Activated T-cell treated with anti-CD3 and anti-CD28 coated beads for 48 hours (primary cell): ENCODE measurements at places on chromosomes 1 and 21.

DNA sequence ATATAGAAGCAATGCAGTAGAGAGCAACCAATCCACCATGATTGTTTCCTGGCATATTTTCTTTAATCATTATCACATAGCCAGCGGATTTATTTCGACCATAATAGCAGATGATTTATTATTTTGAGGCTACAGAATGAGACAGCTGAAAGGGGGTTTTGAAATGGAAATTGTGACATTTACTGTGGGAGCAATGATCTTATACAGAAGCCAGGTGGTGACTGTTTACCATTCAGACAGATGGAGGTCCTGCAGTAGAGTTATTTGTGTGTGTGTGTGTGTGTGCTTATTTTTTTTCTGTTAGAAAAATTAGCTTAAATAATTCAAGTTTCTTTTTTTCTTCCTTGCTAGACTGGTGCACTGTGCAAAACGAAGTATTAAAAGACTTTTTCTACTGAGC, 1784.5 kb downstream of the MRPL39 start:
- no peak for DNase-seq

DNA sequence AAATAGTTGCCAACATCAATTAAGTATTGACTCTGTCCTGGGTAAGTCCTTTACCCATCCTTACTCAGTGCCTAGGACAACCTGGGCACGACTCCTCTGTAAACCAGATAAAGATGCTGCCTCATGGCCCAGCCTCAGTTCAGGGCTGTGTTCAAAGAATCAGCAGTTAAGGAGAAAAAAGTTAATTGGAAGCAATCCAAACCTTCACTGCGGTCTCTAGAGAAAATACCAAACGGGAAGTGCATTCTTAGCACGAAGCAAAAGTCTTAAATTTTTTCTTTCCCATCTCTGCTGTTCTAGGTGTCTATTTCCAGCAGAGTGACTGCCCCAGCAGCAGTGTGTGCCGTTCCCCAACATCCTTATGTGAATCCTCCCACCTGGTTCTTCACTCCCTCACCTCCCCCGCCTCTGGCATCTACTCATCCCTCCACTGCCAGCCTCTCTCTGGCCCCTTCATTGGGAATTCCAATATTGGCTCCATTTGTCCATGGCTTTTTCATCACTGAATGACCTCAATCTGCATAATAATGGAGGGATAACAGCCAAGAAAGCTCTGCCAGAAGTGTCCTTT, 23.2 kb downstream of the KANK4 start:
- no peak for DNase-seq

- no peak for DNase-seq
Observed at GRCh38 chr1:184020855-184021254, 16.7 kb downstream of the COLGALT2 start.

- DNase-seq = no peak
Observed at GRCh38 chr1:204831186-204831585, 39.5 kb upstream of the NFASC start.

GRCh38 chr1:205298191-205298994, 23.2 kb downstream of the NUAK2 start:
- no peak for DNase-seq

DNA sequence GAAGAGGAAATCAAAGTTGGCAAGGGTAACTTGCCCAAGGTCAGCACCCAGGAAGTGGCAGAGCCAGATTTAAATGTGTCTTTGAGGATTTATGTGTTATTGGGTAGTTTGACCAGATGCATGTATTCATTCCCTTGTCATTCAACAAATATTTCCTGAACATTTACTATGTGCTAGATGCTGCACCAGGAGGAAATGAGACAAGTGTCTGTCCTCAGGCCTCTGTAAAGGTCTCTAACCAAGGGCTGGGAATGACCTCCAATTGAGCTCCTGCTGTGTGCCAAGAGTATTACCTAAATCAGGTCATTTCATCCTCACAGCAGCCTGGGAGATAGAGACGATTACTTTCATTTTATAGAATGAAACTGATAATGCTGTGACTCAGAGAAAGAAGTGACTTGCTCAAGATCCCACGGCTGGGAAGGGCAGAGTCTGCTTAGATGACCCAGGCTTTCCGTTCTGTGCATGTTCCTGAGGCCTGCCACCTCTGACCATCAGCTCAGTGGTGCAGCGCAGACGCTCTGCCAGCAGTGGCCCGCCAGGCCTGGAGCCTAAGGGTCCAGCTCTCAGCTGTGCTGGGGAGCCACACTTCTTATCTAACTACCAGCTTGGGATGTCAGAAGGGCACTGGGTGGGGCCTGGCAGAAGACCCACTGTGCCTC, 3.5 kb upstream of the TTC22 start:
- peak; percentile 21 for DNase-seq

DNA sequence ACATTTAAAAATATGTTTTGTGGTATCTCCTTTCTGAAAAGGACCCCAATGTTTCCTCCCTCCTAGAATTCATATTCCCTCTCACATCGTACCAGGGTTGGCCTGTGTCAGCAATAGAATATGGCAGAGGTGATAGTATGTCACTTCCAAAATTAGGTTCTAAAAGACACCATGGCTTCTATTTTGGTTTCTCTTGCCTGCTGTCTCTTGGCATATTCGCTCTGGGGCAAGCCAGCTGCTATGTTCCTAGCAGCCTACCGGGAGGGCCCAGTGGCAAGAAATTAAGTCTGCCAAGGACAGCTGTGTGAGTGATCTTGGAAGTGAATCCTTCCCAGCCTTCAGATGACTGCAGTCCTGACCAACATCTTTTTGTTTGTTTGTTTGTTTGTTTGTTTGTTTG, 92.9 kb upstream of the PPM1J start:
- DNase-seq = no peak

- peak; percentile 77 for DNase-seq
Observed at GRCh38 chr1:209768354-209768774, 12.5 kb downstream of the TRAF3IP3 start.

DNA sequence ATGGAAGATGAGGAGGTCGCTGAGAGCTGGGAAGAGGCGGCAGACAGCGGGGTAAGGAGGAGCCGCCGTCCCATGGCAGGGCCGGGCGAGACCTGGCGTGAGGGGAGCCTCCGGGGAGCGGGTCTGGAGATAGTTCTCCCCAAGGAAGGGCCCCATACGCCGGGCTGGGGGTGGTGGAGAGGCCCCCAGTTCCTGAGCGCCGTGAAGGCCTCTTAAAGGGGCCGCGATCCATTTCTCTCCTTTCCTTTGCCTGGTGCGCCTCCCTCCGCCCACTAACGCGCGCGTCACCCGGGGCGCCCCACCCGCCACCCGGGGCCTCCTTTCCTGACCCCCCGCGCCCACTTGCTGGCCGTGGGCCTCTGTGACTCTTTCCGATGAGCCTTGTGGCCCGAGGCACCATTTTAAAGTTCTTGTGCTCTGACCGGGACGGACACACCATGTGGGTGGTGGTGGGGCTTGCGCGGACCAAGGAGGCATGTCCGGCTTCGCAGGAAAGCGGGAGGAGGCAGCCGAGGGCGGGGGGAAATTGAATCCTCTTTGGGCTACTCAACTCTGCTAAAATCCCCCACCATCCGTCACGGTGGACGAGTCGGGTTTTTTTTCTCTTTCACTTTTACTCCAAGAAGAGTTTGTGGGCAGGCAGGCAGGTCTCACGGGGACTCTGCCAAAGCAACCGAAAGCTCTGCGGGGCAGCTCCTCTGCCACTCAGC, 371 bp downstream of the SZRD1 start:
- DNase-seq = peak; percentile 84

GRCh38 chr1:245209658-245210435, 55.1 kb downstream of the KIF26B start:
- DNase-seq = no peak

DNA sequence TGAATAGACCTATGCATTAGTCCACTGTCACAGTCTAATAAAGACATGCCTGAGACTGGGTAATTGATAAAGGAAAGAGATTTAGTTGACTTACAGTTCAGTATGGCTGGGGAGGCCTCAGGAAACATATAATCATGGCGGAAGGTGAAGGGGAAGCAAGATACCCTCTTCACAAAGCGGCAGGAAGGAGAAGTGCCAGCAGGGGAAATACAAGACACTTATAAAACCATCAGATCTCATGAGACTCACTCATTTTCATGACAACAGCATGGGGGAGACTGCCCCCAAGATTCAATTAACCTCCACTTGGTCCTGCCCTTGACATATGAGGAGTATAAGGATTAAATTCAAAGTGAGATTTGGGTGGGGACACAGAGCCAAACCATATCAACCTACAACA, 59.4 kb downstream of the CAPN9 start:
- no peak for DNase-seq

DNA sequence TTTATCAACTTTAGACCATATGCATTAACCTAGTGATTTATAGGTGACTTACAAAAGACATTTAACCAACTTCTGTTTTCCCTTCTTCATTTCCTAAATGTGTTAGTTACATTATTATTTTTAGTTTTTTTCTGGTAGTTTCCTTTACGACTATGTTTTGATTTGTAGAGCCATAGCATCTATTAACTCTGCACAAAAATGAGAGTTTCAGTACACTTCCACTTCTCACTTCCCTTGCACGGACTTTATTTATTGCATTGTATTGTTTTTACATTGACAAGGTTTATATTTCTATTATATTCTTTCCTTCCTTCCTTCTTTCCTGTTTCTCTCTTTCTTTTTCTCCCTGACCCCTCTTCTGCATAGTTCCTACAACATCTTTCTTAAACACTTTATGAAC, 14.7 kb downstream of the PKN2 start:
- DNase-seq = no peak

DNA sequence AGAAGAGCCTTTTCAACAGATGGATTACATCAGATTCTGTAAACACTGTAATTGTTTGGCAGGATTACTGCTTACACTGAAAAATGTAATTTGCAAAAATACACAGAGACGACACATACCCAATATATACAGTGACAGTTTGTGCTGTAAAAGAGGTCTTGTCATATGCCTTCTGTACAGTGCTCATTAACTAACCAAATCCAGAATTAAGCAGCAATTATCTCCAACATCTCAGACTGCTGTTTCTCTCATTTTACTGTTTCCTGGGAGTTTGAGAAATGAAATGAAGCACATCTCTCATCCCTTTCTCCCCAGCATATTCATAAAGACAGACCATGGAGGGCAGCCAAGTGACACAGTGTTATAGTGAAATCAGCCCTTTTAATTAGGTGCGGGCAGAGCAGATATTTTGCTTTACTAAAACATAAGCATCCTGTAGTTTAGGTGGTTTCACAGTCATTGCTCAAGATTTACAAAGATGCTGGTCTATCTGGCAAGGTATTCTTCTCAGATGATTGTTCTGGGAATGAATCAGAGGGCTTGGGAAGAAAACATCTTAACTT, 618.4 kb upstream of the USP24 start:
- DNase-seq = no peak

DNA sequence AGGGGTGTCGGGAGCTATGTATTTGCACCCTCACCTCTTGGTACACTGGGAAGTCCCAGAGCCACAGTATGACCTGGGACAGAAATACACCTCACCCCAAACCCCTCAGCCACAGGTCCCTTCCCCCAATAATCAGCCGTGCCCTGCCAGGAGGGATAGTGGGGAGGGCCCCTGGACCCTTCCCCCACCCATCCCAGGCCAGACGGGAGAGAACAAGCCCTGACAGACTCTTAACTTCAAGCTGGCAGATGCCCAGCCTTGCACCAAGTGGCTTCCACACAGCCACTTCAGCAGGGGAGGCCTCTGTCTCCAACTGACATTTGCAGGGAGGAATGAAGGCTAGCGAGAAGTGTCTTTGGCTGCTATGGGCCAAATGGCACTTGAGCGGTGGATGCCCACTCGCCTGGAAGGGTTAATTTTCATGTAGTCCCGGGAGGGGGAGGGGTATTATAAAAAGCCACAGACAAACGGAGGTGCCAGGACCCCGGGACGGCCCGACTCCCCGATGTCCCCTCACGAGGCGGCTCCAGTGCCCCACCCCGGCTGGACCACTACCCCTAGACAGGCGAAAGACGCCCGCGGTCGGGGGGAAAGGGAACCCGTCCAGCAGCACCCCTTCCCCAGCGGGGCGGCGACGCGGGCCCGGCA, 495 bp downstream of the SYNC start:
- no peak for DNase-seq

DNA sequence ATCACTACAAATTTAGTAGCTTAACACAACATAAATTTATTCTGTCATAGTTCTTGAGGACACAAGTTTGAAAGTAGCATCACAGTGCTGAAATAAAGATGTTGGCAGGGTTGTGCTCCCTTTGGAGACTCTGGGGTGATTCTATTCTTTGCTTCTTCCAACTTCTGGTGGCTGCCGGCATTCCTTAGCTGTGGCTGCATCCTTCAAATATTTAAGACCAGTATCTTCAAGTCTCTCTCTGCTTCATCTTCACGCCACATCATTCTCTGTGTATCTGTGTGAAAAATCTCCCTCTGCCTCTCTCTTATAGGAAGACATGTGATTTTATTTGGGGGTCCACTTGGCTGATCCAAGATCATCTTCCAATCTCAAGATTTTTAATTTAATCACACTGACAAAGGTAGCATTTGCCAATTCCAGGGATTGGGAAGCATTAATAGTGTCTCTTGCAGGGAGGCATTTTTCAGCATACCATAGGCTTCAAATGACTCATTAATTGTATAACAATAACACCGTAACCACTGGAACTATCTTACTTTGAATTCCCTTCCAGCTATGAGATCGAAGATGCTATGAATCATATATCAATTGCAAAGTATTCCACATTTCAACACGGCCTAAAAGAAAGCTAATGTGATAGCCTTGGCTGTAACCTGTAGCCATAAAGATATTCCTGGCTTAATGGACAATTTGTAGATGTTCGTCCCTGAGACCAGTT, 74.6 kb downstream of the DPT start:
- no peak for DNase-seq

DNA sequence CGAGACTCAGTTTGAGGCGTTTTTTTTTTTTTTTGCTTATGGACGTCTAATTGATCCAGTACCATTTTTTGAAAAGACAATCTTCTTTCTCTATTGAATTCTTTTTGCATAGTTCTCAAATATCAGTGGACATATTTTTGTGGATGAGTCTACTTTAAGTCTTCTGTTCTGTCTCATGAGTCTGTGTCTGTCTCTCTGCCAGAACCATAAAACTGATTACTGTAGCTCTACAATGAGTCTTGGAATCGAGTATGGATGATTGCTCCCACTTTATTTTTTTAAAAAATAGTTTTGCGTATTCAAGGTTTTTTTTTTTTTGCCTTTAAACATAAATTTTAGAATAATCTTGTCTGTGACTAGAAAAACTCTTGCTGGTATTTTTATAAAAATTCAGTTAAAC, 323.5 kb downstream of the ZNF326 start:
- no peak for DNase-seq

DNA sequence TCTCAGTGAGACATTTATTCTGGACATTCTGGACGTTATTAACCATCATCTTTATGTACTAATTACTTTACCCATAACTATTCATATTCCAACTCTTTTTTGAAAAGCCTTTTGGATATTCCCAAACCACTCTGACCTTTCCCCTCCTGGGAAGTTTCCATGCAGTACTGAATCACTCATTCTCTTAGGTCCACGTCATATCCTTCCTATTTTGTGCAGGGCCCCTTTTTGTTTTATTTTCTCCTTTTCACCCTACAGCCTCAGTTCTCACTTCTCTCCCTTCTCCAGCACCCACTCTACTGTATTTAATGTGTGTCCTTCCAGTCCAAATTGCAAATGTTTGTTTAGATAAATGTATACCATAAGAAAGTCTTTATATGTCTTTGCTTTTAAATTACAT, 16.4 kb upstream of the ATP1A1 start:
- no peak for DNase-seq

- no peak for DNase-seq
Observed at GRCh38 chr1:44282704-44283426, 69.6 kb downstream of the DMAP1 start.

GRCh38 chr1:148161053-148161901, 9.2 kb upstream of the NBPF11 start:
- DNase-seq = no peak
